ENCODE measurements at places on chromosomes 11 and 22. TPM values are rescaled to one million over a fixed set of nuclear protein-coding genes. Genes with fewer than 3 reads are reported as not detected.

DEPDC5 gene
- 52.4 TPM for total RNA-seq

C11orf65 gene
- total RNA-seq: 0.41 TPM

DNA sequence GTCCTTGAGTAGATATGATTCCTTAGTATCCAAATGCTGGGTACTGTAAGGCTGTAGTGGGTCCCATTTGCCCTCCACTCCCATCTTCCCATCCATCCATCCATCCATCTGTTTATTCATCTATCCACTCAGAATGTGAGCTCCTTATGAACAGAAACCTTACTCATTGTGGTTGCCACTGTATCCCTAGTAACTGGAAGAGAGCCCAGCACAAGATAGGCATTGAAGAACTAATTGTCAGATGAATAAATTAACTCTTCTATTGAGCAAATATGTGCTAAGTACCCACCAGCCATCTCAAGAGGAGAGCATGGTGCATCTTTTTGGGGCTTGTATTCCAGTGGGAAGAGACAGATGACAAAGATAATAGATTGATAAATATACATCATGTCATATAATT is 86.4 kb upstream of the SEZ6L start:
- DNase-seq: no peak

GRCh38 chr11:10640308-10640707 is 53.2 kb downstream of the IRAG1 start:
- DNase-seq: no peak

DNA sequence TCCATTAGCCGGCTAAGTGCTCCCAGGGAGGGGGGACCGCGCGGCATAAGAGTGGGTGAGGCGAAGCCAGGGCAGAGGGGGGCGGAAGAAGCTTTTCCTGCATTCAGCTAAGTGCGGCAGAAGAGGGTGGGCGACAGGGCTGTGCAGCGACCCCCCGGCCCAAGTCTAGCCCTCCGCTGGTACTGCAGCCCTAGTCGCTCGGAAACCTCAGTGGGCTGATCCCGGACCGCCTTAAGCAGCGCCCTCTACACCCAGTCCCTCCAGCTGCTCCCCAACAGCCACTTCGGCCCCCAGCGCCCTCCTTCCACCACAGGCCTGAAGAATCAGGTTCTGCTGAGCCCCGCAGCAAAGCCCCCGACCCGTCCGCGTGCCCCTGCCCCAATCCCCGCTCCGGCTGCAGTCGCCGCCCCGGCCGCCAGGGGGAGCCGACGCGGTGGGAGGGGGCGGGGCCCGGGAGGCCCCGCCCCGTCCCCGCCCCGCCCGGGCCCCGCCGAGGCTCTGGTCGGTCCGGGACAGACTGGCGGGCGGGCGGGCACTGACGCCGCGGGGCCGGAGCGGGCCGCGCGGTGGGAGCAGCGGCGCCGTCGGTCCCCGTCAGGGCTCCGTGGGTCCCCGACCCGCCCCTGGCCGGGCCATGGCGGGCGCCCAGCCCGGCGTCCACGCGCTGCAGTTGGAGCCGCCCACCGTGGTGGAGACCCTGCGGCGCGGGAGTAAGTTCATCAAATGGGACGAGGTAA is at the start of gene PLCB3:
PLCB3 (plus strand) TSS at position 515 of the 737 bp plus-strand sequence; CDS start at position 635, 120 bp downstream.
- no peak for DNase-seq

GRCh38 chr11:116108161-116108560 is 603.9 kb upstream of the CADM1 start:
- DNase-seq: no peak

DNA sequence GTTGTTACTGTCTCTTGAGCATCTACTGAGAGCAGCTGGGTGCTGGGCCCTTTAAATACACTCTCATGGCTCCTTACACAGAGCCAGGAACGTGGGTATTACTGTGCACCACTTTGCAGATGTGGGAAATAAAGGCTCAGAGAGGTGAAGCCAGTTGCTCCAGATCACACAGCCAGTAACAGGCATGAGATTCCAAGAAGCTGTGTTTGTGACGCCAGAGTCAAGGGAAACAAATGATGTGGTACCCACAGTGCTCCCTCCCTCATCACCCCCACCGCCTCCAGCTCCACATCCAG is 1.4 kb upstream of the PRDM11 start:
- DNase-seq: no peak

DNA sequence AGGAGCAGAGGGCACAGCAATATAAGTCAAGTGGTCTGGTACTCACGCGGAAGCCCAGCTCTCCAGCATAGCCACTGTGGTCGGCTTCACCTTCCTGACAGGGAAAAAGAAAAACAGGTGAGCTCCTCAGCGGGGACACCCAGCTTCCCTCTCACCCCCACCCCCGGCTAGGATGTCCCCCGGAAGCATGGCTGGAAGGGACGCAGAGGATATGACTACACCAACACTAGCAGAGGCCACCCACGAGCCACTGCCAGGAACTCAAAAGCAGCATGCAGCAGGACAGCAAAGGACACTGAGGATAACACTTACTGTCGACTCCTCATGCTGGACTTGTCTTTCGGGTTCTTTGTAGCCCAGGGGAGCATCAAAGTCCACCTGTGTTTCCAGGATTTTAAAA is 9.0 kb upstream of the C22orf39 start:
- DNase-seq: no peak

DNA sequence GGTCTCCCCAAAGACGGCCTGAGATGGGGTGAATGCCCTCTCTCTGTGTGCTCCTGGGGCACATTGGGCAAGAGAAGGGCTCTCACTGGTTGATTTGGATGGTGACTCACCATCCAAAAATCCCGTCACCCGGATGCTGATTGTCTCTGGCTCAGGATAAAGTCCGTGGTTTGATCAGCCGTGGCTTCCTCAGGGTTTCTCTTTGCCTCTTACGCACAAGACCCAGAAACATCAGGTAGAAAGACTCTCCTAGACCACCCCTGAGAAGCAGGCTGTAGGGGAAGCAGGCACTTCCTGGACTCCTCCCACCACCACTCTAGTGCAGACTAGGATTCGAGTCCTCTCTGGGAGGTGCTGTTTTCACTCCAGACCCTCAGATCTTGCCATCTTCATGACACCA is 176.1 kb upstream of the NCAM1 start:
- DNase-seq: no peak

GRCh38 chr11:27874998-27875830 is 175.0 kb upstream of the BDNF start:
- no peak for DNase-seq

DNA sequence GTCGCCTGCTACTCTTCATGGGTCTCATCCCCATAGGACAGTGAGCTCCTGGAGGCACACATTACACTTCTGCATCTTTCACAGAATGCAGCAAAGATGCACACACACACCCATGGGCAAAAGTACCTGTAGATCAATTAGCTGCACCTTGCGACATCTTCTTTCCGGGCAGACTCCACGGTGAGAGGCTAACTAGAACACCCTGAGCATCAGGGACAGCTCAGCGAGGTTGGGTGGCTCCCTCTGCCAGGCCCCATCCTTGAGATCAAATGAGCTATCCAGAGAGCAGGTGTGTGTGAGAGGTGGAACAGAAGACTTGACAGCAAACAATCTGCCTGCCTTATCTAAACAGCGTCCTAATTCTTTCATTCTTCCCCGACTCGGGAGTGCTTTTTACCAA is 96.1 kb upstream of the BID start:
- DNase-seq: no peak

DNA sequence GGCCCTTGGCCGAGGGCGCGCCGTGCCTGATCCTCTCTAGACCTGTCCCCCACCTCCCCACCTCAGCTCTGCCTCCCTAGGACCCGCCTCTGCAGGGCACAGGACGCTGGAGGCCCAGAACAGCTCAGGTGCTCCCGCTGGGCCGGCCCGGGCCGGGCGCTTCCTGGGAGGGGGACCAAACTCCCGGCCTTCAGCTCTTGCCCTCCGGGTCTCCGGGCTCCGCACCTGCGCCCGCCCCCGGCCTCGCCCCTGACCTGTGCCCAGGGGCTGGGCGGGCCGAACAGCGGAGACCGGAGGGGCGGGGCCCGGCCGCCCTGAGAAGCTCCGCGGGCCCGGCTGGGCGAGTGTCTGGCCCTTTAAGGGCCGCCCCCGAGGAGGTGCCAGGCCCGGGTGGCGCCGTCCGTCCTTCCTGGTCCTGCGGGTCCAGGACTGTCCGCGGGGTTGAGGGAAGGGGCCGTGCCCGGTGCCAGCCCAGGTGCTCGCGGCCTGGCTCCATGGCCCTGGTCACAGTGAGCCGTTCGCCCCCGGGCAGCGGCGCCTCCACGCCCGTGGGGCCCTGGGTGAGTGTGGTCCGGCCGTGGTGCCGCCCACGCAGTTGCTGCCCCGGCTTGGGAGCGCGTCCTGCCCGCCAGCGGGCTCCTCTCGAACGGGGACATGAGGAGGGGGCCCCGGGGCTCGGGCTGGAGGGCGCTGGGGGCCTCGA is at the start of gene SSH3:
SSH3 (plus strand) TSS at position 399 of the 703 bp plus-strand sequence; CDS start at position 495, 96 bp downstream.
- DNase-seq: no peak

DNA sequence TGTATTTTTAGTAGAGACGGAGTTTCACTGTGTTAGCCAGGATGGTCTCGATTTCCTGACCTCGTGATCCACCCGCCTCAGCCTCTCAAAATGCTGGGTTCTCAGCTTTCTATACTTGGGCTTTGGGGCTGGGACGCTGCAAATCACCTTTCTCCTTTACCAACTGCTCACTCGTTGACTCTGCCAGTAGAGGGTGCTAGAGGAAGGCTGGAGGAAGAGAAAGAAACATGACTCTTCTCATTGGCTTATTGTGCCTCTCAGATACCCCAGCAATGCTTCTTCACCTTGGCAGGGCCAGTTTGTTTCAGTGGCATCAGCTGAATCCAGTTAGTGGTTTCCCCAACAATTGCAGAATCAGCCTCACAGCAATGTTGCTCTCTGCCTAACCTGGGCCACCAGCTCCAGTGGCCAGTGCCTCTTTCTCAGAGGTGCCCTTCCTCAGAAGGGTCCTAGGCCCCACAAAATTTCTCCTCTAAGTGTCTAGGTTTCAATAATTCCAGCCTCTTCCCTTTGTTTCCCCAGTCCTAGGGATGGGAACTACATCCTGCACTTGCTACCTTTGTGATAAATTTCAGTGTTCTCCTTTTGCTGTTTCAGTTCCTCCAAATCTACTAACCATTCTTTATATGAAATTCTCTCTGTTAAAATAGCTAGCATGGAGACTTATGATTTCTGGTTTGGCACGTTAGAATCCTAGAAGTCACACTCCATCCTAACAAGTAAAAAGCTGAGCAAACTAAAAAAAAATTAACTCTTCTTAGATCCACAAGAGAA is 71.5 kb upstream of the VSTM5 start:
- DNase-seq: no peak

GRCh38 chr22:32536352-32536751 is 61.7 kb downstream of the FBXO7 start:
- no peak for DNase-seq

DNA sequence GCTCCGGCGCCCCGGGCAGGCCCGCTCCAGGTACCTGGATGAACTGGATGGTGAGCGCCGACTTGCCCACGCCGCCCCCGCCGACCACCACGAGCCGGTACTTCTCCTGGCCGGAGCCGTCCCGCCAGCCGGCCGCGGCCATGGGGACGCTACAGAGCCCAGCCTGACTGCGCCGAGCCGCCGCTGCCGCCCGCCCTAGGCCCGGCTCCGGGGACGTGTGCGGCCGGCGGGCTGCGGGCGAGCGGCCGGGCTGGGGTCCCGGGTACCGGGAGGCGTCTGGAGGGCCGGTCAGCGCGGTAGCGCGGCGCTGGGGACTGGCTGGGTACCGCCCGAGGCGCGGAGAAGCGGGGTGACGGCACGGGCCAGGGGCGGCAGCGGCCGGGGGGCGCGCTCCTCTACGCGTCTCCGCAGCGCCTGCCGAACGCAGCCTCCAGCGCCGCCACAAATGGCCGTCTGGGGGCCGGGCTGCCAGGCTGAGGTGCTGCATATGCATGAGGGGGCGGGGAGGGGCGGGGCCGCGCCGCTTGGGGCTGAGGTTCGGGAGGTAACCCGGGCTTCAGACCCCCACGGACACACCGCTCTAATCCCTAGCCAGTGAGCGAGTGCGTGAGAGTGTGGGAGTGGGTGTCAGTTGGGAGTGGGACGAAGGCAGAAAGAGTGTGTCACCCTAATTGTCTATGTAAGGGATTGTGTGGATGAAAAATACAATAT is at the start of gene RRAS2:
RRAS2 (minus strand) TSS at position 455 of the 711 bp plus-strand sequence; CDS start at position 142, 313 bp downstream.
- DNase-seq: peak; percentile 78

DNA sequence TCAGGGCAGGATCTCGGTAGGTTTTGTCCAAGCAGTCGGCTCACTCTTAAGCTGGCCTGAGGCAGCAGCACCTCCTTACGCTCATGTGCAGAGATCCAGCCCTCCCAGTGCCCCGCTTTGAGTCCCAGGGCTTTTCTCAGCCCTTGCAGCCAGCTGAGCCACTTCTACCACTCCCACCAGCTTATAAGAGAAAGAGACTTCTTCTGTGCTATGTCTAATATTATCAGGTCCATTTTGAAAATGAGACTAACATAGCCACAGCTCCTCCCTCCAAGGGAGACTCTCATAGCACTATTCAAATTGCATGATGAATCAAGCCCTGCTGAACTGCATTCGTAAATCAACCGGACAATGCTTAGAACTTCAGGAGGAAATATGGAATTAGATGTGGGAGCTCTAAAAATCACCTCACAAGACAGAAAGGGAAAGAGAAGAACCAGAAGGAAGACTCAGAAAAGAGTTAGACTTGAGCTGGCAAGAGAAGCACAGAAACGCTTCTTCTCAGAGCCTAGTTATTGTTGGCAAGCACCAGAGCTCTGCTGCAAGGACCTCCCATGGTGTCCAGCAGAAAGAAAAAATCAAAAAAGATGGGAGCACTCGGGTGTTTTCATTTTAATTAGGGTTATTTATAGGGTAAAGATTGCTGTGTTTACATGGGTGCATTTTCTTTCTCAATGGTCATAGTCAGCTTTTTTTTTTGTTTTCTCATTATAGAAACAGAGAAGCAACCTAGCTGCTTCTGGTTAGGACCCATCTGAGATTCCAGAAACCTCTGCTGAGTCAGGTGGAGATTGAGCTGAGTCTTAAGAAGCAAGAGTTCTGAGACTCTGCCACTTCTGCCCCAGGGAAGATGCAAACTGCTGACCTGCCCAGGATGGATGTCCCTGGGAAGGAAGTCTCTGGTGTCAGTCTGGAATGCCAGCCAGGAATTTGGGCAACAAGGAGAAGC is 181.4 kb downstream of the ETS1 start:
- no peak for DNase-seq

DNA sequence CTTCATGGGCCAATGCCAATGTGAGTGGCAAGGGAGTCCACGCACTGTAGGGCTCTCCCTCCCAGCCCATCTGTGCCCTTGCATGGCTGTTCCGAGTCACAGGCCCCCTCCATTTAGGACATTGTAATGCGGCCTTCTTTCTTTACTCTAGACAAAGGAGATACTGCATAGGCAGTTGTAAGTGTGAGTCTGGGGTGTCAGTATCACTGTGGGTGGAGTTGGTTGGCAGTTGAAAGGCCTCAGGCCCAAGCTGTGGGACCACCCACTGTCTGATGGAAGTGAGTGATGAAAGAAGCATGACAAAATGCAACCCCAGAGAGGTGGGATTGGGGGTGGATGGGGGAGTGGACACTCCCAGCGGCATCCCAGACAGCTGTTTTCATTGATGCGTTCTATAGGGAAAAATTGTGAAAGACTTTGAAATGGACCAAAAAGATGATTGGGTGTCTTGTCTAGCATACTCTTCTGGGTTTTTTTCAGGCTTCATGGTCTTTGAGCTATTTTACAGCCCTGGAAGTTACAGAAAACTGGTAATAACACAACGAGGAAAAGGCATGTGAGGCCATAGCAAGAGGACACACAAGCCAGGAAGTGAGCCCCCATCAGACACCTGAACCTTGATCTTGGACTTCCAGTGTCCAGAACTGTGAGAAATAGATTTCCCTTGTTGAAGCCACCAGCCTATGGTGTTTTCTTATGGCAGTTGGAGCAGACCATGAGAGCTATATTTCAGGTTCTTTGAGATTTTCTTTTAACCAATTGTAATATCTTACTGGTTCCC is 114.6 kb downstream of the NECTIN1 start:
- DNase-seq: no peak
